ENCODE measurements at places on chromosomes 11 and 22.

GRCh38 chr22:16847271-16847670, 22.1 kb upstream of the XKR3 start:
- DNase-seq: no peak

GRCh38 chr11:122028545-122028944, 87.5 kb downstream of the BLID start:
- no peak for DNase-seq

DNA sequence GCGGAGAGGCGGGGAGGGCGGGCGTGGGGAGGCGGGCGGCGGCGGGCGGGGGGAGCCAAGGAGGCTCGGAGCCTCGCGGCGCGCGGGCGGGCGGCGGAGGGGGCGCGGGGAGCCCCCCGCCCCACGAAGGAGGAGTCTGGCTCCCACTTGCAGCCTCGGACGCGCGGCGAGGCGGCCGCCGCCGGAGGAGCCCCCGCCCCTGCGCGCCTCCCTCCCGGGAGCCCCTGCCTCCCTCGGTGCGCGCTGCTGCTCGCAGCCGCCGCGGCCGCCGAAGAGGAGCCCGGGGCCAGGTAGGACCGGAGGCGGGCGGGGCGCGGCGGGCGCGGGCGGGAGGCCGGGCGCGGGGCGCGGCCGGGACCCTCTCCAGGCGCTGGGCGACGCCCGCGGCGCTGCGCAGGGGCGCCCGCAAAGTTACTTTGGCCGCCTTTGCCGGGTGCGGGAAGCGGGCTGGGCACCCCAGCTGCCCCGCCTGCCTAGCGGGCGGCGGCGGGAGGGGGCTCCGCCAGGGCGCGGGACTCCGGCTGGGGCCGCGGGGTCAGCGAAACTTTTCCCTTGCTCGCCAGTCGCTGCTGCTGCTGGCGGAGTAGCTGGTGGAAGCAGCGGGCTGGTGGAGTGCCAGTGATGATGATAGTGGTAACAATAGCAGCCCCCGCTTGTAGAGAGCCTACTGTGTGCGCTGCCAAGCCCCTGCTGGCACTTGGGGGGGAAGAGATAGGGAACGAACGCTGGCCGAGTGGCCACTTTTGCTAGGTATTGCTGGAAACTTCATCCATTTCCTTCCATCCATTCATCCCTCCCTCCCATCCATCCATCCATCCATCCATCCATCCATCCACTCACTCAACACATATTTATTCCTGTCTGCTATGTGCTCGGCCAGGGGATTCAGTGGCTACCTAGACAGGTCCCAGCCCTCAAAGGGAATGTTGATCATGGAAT, at the start of gene MPPED1:
Gene MPPED1 (plus strand): TSS at position 146 of the 939 bp plus-strand sequence. CDS start 12,972 bp downstream, outside the sequence.
- no peak for DNase-seq

DNA sequence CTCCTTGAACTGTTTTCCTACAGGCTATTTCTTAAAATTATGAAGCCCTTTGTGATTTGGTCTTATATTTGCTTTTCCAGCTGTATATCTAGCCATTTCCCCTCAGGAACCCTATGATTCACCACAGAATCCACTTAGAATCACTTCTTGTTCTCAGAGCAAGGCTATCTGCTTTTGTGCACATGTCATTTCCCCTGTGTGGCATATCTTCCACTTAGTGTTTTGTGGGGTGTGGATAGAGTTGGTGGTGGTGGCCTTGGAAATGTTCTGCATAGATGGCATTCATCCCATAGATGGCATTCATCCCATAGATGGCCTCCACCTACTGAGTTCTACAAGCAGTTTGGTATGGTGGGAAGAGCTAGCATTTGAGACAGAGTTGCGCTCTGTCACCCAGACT, 44.7 kb downstream of the SWAP70 start:
- DNase-seq: no peak

DNA sequence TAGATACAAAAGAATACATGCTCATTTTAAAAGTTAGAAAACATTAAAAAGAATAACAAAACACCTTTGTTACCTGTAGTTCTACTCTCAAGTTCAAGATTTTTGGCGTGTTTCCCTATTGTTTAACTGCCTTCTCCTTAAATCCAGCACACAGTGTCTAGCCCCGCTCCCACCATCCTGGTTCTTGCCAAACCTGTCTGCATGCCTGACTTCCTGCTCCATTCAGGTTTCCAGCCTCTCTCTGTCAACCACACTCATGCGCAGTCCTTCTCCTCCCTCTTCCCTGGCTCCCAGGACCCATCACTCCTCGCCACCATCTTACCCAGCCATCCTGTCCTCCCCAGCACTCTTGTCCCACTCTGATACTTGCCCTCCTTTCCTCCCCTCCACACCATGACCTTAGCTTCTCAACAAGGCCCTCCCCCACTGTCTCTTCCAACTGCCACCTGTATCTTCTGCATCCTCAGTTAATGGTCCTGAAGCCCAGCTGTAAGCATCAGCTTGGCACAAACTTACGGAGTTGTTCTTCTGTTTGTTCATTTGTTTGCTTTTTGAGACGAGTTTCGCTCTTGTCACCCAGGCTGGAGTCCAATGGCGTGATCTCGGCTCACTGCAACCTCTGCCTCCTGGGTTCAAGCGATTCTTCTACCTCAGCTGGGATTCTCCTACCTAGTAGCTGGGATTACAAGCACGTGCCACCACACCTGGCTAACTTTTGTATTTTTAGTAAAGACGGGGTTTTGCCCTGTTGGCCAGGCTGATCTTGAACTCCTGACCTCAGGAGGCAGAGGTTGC, 7.5 kb upstream of the MYH9 start:
- DNase-seq: no peak

- no peak for DNase-seq
These were observed 2.8 kb downstream of the MRGPRD start for GRCh38 chr11:68977781-68978625.

DNA sequence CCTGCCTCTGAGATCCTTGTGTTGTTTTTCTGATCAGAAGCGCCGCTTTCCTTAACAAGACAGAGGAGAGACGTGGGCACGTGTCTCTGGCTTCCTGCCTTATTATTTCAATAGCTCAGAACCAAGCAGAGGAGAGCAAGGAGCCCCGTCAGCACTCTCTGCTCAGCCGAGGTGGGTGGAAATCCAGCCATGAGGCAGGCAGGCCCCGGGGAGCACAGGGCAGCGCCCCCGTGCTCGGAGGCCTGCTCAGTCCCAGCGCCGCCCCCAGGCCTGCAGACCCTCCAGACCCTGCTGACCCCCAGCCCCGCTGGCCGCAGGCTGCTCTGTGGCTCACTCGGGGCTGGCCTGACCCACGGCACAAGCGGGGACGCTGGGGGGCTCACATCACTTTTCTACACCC, 162.8 kb downstream of the BRD1 start:
- no peak for DNase-seq

GRCh38 chr11:12815129-12815480, 140.9 kb downstream of the TEAD1 start:
- DNase-seq: no peak

- no peak for DNase-seq
These were observed 6.4 kb upstream of the CCDC88B start for GRCh38 chr11:64333556-64333955.

DNA sequence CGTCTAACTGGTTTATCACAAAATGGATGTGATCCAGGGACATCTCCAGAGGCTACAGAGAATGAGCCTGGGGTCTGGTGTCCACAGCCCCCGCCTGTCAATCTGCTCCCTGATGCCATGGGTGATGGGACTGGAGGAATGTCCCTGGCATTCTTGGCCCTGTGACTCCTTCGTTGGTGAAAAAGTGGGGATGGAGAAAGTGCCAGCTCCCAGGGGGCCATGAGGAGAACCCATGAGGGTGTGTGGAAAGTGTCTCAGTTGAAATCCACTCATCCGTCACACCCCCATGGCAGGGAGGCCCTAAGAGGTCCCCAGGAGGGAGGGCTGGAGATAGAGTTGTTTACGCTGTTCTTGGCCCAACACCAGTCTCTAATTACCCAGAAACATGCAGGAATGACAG, 322.0 kb downstream of the CTTN start:
- no peak for DNase-seq

- peak; percentile 17 for DNase-seq
These were observed 22.1 kb downstream of the GGTLC2 start for GRCh38 chr22:22666307-22667091.

DNA sequence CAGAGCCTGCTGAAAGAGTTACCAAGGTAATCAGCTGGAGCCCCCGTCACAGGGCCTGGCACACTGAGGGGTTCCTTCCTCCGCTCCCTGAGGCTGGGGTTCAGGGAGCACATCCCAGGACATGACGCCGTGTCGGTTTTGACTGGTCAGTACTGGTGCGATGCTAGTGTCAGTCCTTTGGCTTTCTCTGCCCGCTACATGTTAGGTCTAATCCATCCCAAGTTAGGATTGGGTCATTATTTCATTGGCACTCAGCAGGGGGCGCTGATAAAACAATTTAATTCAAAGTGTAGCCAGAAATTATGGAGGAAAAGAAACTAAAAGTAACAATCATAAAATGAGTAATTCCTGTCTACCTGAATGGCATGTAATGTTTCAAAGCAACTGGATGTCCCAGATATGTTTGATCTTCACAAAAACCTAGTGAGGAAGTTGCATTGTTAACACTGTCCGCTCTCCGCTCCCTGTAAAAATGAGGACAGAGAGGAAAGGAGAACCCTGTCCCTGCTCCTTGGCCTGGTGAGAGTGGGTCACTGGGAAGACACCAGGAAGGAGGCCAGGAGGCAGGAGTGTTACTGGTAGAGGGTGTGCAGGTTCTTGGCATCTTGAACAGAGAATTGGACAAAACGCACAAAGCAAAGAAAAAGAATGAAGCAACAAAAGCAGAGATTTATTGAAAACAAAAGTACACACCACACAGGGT, 27.1 kb downstream of the TSKU start:
- peak; percentile 53 for DNase-seq

DNA sequence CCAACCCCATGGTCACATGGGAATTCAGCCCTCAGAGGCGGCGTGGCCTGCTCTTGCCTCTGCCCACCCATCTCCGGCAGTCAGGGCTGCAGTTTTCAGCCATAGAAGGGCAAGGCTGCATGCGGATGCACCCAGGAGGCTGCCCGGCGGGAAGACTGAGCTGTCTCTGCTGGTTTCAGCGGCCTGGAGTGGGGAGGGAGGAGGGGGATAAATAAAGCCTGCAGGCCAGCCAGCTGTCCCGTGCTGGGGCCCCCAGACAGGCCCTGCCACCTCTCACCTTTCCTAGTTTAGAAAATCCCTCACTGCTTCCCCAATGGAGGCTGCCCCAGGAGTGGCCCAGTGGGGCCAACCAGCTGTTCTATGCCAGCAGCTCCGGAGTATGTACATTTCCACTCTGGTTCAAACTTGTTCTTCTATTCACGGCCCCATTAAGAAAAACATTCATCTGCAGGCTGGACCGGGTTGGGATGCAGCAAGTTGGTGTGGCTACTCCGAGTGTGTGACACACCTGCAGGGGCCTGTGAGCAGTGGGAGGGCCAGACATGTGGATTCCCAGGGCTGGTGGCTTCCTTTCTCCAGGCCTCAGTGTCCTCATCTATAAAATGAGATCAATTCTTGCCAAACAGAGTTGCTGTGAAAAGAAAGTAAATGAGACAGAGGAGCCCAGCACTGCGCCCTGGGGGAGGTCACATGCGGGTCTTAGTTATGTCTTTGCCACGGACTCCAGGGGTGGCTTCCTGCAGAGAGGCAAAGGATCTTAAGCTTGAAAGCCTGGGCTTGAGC, 5.0 kb downstream of the MICALL1 start:
- DNase-seq: no peak

DNA sequence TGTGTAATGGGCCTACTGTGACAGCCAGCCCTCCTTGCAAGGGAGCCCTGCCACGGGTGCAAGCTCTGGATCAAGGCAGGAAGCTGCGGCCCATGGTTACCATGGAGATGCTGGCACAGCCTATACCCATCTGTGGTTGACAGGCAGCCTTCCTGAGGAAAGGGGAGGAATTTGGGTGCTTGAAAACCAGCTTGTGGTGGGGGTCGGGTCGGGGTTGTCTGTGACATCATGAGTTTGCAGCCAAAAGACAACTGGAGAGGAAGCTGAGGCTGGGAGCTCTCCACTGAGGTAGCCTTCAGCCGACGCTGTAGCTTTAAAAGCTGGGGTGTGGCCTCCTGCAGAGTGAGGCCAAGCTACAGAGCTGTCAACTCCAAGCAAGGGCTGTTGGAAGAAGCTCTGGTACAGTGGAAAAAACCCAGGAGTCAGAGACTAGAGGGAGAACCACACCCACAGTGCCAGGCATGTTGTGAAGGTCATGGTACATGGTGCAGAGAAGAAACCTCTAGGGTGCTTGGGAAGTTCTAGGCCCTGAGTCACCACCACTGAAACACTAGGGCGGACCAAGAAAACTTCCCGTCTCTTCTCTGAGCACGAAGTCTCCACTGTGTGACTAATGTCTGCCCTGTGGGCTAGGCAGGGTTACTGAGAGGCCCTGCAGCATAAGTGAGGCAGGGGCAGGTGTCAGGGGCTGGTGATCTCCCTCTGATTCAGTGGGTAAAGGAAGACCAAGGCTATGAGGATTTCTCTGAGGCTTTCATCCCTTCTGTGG, 10.8 kb upstream of the LDHA start:
- peak; percentile 73 for DNase-seq

GRCh38 chr11:106391771-106392420, 314.4 kb downstream of the AASDHPPT start:
- no peak for DNase-seq

- no peak for DNase-seq
These were observed 16.7 kb upstream of the SYT12 start for GRCh38 chr11:67006029-67006884.

GRCh38 chr11:30481796-30482195, 104.4 kb downstream of the MPPED2 start:
- no peak for DNase-seq

DNA sequence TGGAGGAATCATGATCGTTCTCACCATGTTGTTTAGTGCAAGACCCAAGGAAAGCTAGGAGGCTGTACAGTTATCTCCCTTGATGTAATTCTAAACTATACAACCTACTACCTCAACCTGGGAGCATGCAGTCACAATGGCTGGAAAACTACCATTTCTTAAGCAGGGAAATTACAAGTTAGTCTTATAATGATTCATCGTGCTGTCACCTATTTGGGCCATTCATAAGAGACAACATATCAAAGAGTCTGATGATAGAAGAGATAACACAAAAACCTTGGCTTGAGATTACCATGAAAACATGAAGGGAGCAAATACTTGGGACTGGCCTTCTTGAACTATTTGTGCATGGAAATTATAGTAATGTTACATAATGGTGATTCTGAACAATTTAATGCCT, 30.5 kb upstream of the BLID start:
- DNase-seq: no peak

- no peak for DNase-seq
These were observed 13.3 kb downstream of the LPXN start for GRCh38 chr11:58562375-58562800.

DNA sequence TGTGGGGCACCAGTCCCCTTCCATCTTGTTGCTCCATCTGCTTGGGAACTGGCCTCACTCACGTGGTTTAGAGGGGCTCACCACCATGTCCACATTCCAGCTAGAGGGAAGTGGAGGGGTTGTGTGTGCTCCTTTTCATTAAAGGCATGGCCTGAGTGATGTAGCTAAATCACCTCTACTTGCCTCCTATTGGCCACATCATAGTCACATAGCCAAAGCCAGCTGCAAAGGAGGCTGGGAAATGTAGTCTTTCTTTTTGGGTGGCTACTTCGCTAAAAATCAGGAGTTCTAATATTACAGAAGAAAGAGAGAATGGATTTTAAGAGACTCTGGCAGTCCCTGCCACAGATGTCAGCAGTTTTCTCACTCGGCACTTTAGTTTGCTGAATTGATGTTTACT, 63.0 kb upstream of the ALX4 start:
- no peak for DNase-seq

All from stimulated activated CD4-positive, alpha-beta T cell treated with anti-CD3 and anti-CD28 coated beads, Interleukin-12 subunit alpha, Interleukin-12 subunit beta, amount 100 ng/mL, for 24 hours (primary cell).